ENCODE measurements at places on chromosomes 2 and 18. TPM values are rescaled to one million over a fixed set of nuclear protein-coding genes. Genes with fewer than 3 reads are reported as not detected.

Gene RGPD3
- total RNA-seq, result 0.31 TPM

Gene IL1RN
- total RNA-seq, result not detected

GRCh38 chr18:22694954-22695353, 238.2 kb upstream of the RBBP8 start:
- H3K4me3 ChIP-seq, result no peak overlapping the region
- no peak overlapping the region for H3K27ac ChIP-seq
- H3K36me3 ChIP-seq, result no peaks in the 10 kb centered on the region
- peaks cover 2% of the 10 kb centered on the region for H3K27me3 ChIP-seq
- H3K4me1 ChIP-seq, result no peaks in the 10 kb centered on the region

DNA sequence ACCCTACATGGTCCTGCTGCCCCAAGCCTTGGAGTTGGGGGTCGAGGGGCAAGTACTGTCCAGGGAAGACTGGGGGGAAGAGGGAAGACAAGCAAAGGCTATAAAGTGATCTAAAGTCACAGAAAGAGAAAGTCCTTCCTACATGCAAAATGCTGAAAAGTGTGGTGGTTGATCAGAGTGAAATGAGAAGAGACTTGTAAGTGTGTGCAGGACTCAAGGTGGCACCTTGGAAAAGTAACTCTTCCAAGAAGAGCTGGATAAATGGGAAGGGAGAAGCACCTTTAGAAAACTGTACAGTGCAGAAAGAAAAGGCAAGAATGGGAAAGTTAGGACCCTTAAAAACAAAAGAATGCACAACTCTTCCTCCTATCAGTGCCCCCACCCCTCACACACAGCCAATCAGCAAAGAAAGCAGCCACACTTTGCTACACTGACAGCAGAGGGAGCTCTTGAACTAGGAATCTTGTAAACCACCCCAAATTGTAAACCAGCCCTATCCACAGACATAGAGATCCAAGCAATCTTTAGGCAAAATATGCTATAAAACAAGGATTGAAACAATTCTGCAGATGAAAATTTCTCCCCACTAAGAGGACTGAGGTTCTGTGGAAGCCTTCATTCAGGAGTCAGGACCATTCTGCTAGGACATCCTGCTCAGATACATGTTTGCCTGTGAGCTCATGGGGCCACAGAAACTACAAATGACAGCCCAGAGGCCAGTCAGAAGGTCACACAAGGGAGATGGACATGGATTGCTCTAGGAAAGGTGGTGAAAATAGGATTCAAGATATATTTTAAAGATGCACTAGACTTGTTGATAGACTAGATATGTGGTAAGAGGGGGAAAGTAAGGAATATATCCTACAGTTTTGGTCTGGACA, 146.4 kb downstream of the FTCDNL1 start:
- H3K4me1 ChIP-seq, result no peaks in the 10 kb centered on the region
- no peaks in the 10 kb centered on the region for H3K36me3 ChIP-seq
- H3K27ac ChIP-seq, result no peak overlapping the region
- H3K27me3 ChIP-seq, result no peaks in the 10 kb centered on the region
- DNase-seq, result no peak

DNA sequence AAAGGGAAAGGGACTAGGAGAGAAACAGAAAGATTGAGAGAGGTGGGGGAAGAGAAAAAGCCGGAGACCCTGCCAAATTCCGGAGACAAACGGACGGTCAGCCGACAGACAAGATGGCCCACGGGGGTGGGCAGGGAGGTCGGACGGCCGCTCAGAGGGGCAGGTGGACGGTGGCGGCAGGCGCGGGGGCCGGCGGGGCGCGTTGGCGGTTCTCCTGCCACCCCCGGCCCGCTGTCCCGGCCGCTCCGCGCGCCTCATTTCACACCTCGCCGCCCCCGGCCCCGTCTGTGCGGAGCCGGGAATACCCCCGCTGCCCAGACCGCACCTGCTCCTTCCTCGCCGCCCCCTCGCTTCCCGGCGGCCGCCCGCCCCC, 935 bp downstream of the SLC30A3 start:
- no peak overlapping the region for H3K4me3 ChIP-seq
- no peak for DNase-seq
- H3K27ac ChIP-seq, result no peak overlapping the region
- peaks cover 27% of the 10 kb centered on the region for H3K27me3 ChIP-seq
- H3K36me3 ChIP-seq, result no peaks in the 10 kb centered on the region
- peaks cover 7% of the 10 kb centered on the region for H3K4me1 ChIP-seq

GRCh38 chr2:42755191-42755880, 8.6 kb downstream of the OXER1 start:
- H3K4me3 ChIP-seq, result no peak overlapping the region
- no peaks in the 10 kb centered on the region for H3K4me1 ChIP-seq

- DNase-seq, result no peak
- H3K4me1 ChIP-seq, result peaks cover 26% of the 10 kb centered on the region
- peak overlapping the region; percentile 92 for H3K4me3 ChIP-seq
These were observed 980 bp upstream of the SPTBN1 start for GRCh38 chr2:54455131-54455562.

DNA sequence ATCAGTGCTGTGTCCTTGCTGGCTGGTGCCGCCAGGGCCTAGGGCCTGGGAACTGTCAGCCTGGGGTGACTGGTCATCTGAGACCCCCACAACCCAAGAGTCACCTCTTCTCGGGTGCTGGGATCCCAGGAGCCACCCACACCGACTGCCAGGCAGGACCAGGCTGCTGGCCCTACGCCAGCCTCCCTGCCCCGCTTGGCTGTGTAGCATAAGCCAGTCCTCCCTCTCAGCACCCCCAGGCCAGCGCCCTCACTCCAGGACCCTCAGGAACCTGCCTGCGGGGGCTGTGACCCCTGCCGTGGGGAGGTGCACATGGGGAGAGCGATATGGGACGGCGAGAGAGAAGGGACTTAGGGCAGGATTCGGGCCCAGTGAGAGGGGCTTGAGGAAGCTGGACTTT, 9.5 kb downstream of the ARHGEF4 start:
- H3K36me3 ChIP-seq, result no peaks in the 10 kb centered on the region
- no peaks in the 10 kb centered on the region for H3K27me3 ChIP-seq
- H3K27ac ChIP-seq, result no peak overlapping the region
- no peak overlapping the region for H3K4me3 ChIP-seq
- H3K4me1 ChIP-seq, result no peaks in the 10 kb centered on the region

DNA sequence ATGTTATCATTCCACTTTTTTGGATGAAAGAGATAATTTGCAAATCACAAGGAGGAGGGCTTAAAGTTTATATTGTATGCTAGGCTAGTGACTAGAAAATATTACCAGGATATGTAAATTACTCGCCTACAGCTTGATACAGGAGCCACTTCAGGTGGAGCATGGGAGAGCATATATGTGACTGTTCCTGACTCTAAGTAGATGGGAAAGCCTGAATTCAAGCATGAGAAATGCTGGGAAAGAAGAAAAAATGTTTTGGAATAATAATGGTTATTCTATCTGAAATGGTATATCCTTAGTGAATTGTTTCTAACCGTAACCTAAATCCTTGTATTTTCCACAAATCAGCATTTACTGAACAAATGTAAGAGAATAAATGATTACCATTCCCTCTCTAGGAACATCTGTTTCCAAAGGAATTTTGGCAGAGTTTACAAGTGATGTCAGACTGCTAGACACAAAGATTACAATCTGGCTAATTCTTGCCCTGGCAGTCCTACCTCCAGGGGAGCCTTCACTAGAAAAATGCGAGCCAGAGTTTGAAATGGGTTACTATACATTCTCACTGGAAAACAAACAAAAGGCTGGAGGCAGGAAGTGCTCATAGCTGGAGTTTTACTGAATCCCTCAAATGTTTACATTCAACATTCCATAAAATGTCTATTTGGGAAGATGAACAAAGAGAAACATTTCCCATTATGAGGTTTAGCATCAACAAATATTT, 129.4 kb upstream of the MAPRE2 start:
- H3K4me3 ChIP-seq, result no peak overlapping the region
- H3K4me1 ChIP-seq, result no peaks in the 10 kb centered on the region
- no peaks in the 10 kb centered on the region for H3K36me3 ChIP-seq
- DNase-seq, result no peak
- H3K27ac ChIP-seq, result no peak overlapping the region
- H3K27me3 ChIP-seq, result no peaks in the 10 kb centered on the region

DNA sequence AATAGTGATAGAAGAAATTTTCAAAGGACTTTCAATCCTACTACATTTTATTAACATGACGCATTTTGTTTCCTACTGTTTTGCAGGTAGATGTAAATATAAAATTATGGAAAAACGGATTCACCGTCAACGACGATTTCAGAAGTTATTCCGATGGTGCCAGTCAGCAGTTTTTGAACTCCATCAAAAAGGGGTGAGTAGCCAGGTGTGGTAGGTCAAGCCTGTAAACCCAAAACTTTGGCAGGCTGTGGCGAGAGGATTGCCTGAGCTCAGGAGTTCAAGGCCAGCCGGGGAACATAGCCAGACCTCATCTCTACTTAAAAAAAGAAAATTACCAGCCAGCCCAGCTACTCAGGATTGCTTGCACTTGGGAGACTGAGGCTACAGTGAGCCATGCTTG, 33.0 kb upstream of the MFSD2B start:
- H3K36me3 ChIP-seq, result 0 out of 2 replicates have a peak, but pooled peaks cover 4% of the 10 kb centered on the region
- H3K4me3 ChIP-seq, result no peak overlapping the region
- DNase-seq, result no peak
- H3K4me1 ChIP-seq, result no peaks in the 10 kb centered on the region

DNA sequence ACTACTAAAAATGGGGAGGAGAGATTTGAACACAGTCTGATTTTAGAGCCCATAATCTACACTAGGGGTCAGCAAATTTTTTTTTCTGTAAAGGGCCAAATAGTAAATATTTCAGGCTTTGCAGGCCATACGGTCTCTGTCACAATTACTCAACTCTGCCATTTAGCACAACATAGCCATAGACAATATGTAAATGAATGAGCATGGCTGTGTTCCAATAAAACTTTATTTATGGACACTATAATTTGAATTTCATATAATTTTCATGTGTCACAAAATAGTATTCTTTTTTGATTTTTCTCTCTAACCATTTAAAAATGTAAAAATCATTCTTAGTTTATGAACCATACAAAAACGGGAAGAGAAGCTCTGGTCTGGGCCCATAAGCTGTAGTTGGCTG, 309.4 kb downstream of the GPD2 start:
- DNase-seq, result no peak
- H3K27me3 ChIP-seq, result no peaks in the 10 kb centered on the region
- no peak overlapping the region for H3K4me3 ChIP-seq
- no peaks in the 10 kb centered on the region for H3K36me3 ChIP-seq

DNA sequence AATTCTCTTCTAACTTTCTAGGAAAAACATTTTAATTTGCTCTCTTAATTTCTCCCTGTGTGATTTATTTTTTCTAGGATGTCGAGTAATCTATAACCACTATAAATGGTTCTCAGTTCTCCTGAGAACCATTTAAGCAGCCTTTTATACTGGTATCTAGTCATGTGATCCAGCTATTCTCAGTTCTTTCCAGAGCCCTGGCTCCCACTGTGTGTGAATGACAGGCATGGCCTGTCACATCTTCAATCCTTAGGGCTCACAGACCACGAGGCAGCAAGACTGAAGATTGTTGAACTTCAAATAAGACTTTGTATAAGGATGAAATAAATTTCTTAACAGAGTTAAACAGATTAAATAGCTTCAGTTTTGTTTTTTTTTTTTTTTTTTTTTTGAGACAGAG, 219.4 kb downstream of the HNMT start:
- H3K36me3 ChIP-seq, result no peaks in the 10 kb centered on the region
- H3K27me3 ChIP-seq, result no peaks in the 10 kb centered on the region
- no peak for DNase-seq
- H3K27ac ChIP-seq, result no peak overlapping the region

DNA sequence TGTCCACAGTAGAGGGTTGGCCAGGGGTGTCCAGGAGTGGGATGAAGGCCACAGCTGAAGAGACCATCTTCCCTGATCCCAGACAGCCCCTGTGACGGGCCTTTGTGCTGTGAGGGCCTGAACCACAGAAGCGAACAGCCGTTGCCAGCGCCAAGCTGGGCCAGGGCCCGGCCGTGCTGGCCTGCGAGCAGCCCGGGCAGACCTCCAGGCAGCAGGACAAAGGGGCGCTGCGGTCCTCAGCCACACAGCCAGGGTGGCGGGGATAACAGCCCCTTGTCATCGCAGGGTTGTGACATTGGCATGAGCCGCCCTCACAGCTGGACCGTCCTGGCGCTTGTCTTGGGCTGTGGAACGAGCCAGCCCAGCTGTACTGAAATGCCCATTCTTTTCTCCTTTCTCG, 161.1 kb downstream of the FAM210A start:
- no peak for DNase-seq
- no peaks in the 10 kb centered on the region for H3K4me1 ChIP-seq
- peaks cover 5% of the 10 kb centered on the region for H3K27me3 ChIP-seq
- no peaks in the 10 kb centered on the region for H3K36me3 ChIP-seq
- H3K27ac ChIP-seq, result no peak overlapping the region

GRCh38 chr2:241550616-241551580, 7.6 kb upstream of the BOK start:
- H3K4me1 ChIP-seq, result peaks cover 11% of the 10 kb centered on the region
- H3K27me3 ChIP-seq, result no peaks in the 10 kb centered on the region
- no peak overlapping the region for H3K4me3 ChIP-seq
- DNase-seq, result no peak
- H3K27ac ChIP-seq, result no peak overlapping the region

GRCh38 chr2:127012215-127012614, 94.7 kb downstream of the BIN1 start:
- no peak overlapping the region for H3K4me3 ChIP-seq
- no peak overlapping the region for H3K27ac ChIP-seq
- no peaks in the 10 kb centered on the region for H3K36me3 ChIP-seq
- peaks cover 6% of the 10 kb centered on the region for H3K27me3 ChIP-seq
- no peak for DNase-seq

- no peak overlapping the region for H3K4me3 ChIP-seq
- H3K27me3 ChIP-seq, result peaks cover 2% of the 10 kb centered on the region
- H3K27ac ChIP-seq, result no peak overlapping the region
- no peak for DNase-seq
- no peaks in the 10 kb centered on the region for H3K4me1 ChIP-seq
These were observed 24.1 kb downstream of the SLC14A2 start for GRCh38 chr18:45639408-45639807.

Measured in Panc1 (cell line).